ENCODE measurements at places on chromosomes 2 and 18. TPM values are rescaled to one million over a fixed set of nuclear protein-coding genes. Genes with fewer than 3 reads are reported as not detected.
A peak's percentile ranks its signal among the peaks of the same experiment; 100 is the strongest.

GRCh38 chr2:207283356-207283755 is 117.6 kb upstream of the KLF7 start:
- no peak for DNase-seq

GRCh38 chr2:103174711-103175110 is 412.9 kb downstream of the TMEM182 start:
- no peak for DNase-seq

DNA sequence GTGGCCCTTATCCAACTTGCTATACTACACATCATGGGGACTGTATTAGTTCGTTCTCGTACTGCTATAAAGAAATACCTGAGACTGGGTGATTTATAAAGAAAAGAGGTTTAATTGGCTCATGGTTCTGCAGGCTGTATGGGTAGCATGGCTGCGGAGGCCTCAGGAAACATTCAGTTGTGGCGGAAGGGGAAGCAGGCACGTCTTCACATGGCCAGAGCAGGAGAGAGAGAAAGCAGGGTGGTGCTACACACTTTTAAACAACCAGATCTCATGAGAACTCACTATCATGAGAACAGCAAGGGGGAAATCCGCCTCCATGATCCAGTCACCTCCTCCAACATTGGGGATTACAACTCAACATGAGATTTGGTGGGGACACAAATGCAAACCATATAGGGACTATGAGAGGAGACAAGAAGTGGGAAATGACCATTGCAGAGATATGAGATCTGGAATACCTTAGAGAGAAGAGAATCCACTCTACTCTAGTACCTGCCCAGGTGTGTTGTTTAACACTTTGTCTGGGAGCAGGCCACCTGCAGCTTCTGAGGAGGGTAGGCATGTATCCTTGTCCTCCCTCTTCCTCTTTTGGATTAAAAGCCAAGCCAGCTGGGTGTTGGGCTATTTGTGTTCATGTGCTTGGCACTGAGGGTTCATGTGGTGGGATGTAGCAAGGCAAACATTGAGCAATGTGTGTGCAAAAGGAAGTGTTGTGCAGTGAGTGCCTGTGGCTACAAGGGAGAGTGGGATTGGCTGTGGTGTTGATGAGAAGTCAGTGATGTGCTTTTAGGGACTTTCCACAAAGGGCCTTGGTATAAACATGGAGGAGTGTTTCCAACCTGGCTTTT is 22.8 kb downstream of the TTLL4 start:
- peak; percentile 81 for DNase-seq

DNA sequence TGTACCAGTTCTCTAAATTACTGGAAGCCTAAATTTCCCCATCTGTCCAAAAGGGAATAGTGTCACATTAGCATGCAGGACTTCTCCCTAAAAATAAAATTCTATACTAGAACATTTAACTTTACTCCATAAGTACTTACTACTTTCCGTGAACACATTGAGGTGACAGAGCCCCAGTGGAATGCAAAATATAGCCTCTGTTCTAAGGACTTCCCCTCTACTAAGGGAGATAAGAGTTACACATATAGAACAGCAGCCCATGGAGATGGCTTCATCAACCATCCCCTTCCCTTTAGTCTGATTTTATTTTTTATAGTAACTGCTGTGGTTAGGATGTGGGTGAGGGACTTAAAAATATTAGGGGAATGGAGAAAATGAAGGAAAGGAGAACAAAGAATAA is 68.9 kb upstream of the STPG4 start:
- DNase-seq: peak; percentile 67

GRCh38 chr2:122300758-122301157 is 545.3 kb downstream of the TSN start:
- DNase-seq: no peak

GRCh38 chr2:138432971-138433370 is 68.6 kb upstream of the SPOPL start:
- no peak for DNase-seq

DNA sequence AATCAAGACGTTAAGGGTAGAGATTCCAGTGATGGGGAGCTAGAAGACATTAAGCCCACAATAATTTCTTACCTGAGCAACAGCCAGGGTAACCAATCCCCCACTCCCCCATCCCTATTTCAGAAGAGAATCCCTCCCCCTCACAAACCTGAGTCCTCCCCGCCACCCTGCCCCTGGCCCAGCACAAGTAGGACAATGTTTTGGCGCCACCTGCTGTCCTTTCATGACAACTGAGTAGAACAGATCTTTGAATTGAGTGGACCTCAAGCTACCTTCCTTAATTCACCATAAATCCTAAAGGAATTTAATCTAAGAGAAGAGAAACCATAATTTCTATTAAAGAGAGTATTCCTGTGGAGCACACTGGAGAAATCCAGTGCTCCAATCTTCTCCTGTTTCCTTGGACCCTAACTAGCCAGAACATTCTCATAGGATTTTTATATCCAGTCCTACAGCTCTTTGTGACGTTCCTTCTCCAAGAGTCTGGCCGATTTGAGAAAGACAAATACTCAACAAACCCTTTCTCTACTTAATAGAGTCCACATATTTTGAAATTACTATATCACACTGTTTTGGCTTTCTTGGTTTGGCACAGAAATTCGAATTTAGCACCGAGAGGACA is 41.1 kb downstream of the NHEJ1 start:
- DNase-seq: peak; percentile 58

- DNase-seq: peak; percentile 3
Observed at GRCh38 chr2:53751728-53752127, 15.9 kb upstream of the CHAC2 start.

- DNase-seq: no peak
Observed at GRCh38 chr18:60646725-60647124, 274.1 kb upstream of the MC4R start.

DNA sequence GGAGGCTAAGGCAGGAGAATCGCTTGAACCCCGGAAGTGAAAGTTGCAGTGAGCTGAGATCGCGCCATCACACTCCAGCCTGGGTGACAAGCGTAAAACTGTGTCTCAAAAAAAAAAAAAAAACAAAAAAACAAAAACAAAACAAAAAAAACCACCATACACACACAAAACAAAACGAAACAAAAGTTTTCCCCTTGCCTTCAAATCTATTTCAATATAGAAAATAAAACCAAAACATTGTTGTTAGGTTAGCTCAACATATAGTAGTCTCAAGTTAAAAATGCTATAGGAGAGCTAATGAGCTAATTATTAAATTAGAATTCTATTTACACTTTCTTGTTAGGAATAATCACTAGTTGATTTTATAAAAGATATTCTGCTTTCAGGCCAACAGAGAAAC is 43.3 kb downstream of the FBXO11 start:
- DNase-seq: no peak

DNA sequence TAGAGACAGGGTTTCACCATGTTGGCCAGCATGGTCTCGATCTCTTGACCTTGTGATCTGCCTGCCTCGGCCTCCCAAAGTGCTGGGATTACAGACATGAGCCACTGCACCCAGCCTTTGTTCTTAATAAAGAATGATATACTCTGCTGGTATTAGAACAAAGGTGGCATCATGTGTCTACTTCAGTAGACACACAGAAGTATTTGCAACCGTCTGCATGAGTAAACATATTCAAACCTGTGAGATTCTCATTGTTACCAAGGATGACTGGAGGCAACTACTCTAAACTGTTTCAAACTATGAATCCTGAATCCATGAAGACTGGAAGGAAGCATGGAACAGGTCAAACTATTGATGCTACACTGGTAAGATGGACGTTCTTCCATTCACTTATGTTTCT is 32.1 kb downstream of the MBD2 start:
- DNase-seq: no peak

DNA sequence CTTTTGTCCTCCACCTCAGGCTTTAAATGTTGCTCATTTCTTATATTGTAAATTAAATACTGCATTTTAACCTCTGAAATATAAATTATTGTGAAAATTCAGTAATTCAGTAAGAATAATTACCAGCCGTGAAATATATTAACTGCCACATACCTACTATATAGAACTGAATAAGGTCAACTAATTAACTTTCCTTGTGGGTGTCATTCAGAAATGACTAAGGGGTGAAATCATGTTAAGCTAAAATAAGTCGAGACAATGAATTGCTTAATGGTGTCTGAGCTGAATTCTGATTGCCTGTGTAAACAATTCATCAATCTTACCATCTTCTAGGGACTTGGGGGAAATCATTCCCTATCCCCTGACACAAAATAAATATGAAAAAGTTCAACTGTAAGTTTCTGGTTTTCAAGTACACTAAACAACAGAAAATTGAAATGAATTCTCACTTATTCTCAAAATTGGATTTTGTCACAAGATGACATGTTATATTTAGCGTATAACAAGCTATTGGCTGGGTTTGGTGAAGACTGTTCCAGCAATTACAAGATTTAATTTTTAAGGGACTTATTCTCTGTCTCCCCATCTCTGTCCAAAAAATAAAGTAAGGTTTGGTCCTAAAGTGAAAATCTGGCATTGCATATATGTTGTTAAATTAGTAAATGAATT is 255.1 kb downstream of the METTL4 start:
- no peak for DNase-seq

DNA sequence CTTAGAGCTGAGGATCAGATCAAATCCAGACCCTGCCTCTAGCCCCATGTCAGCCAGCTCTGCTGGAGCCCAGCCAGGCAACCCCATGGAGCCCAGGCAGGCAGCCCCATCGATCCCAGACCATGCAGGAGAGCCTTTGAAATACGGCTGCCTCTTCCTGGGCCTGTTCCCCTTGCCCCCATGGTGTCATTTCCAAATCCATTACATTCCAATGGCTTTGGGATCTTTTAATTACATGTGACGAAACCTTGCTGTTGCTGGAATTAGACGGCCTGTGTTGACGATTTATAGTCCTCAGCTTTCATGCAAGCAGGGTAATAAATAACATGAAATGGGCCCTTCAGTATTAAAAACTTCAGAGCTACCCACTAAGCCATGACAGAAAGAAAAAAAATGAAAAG is 75.8 kb upstream of the SLC14A2 start:
- peak; percentile 26 for DNase-seq

GRCh38 chr2:130814931-130815680 is 21.6 kb upstream of the ARHGEF4 start:
- DNase-seq: no peak

- no peak for DNase-seq
Observed at GRCh38 chr2:105567996-105568494, 169.2 kb upstream of the FHL2 start.

- DNase-seq: no peak
Observed at GRCh38 chr18:5107988-5108387, 89.1 kb downstream of the AKAIN1 start.

- DNase-seq: no peak
Observed at GRCh38 chr2:124145982-124146381, 120.9 kb downstream of the CNTNAP5 start.

GRCh38 chr2:9331704-9332103 is 91.6 kb downstream of the ITGB1BP1 start:
- DNase-seq: peak; percentile 51

MAP2 gene
- 37.1 TPM for total RNA-seq

ANKRD39 gene
- 5.8 TPM for total RNA-seq

GKN2 gene
- total RNA-seq: not detected

MERTK gene
- under 0.01 TPM for total RNA-seq

SLC25A52 gene
- not detected for total RNA-seq

MATN3 gene
- 3.9 TPM for total RNA-seq
